ENCODE measurements at places on chromosomes 4 and X.

- DNase-seq = no peak
These were observed 49.4 kb downstream of the NSG1 start for GRCh38 chr4:4436244-4436823.

DNA sequence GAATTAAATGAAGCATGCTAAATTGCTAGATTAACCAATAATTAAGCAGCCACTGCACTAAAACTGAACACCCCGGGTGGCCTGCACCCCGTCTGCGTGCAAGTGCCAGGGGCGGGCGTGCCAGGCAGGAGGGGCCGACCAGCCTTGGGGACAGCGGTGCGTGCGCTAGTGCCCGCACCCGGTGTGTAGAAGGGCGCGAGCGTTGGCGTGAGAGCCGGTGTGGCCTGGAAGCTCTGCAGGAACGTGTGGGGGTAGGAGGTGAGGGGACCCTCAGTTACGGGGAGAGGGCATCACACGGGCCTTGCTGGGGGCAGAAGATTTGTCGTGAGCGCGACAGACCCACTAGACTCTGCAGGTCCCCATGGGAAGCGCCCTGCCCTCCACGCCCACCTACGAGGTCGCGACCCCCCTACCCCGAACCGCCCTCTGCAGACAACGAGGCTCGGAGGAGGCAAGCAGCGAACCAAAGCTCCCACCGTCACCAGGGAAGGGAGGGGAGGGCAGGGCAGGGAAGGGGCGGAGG is 105.8 kb downstream of the FAM53A start:
- DNase-seq = no peak

GRCh38 chrX:69503228-69503781 is 821 bp upstream of the NALF2 start:
- DNase-seq = no peak

DNA sequence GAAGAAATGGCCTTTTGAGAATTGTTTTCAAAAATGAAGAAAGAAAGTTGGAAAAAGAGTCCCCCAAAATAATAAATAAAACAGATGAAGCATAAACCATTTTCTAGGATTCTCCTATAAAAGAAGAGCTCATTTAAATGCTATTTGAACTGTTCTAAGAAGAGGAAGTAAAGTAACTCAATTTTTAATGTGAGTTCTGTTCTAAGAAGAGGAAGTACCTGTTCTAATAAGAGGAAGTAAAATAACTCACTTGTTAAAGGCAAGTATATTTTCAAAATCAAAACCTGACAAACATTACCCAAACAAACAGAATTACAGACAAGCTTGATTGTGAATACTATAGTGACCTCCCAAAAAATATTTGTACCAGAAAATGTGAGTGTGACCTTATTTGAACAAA is 1326.3 kb downstream of the C4orf33 start:
- no peak for DNase-seq

DNA sequence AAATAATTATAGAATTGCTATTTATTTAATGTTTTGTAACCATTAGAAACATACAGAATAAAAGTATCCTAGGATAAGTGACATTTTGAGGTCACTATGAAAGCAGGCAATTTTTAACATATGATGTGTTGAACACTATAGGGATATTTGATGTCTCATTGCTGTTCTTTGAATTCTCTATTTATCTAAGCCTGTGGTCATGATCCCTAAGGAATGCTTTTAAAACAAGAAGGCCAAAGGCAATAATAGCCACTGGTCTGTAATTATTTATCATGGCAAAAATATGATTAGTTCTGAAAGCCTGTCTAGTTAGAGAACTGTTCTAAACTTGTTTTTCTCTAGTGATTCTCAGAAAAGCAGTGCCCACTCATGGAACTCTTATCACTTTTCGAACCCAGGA is 186.6 kb downstream of the RPA4 start:
- DNase-seq = no peak

GRCh38 chr4:47031011-47031678 is at the start of gene GABRB1:
GABRB1 (plus strand) TSS chr4:47031567.
- peak; percentile 66 for DNase-seq

GRCh38 chrX:69107747-69108401 is 57.4 kb downstream of the PJA1 start:
- DNase-seq = no peak

GRCh38 chr4:118683513-118683912 is 1.7 kb upstream of the METTL14 start:
- DNase-seq = no peak

- no peak for DNase-seq
These were observed 24.1 kb downstream of the TMEM271 start for GRCh38 chr4:552019-552418.

- DNase-seq = no peak
These were observed 47.9 kb downstream of the TET2 start for GRCh38 chr4:105194328-105195231.

DNA sequence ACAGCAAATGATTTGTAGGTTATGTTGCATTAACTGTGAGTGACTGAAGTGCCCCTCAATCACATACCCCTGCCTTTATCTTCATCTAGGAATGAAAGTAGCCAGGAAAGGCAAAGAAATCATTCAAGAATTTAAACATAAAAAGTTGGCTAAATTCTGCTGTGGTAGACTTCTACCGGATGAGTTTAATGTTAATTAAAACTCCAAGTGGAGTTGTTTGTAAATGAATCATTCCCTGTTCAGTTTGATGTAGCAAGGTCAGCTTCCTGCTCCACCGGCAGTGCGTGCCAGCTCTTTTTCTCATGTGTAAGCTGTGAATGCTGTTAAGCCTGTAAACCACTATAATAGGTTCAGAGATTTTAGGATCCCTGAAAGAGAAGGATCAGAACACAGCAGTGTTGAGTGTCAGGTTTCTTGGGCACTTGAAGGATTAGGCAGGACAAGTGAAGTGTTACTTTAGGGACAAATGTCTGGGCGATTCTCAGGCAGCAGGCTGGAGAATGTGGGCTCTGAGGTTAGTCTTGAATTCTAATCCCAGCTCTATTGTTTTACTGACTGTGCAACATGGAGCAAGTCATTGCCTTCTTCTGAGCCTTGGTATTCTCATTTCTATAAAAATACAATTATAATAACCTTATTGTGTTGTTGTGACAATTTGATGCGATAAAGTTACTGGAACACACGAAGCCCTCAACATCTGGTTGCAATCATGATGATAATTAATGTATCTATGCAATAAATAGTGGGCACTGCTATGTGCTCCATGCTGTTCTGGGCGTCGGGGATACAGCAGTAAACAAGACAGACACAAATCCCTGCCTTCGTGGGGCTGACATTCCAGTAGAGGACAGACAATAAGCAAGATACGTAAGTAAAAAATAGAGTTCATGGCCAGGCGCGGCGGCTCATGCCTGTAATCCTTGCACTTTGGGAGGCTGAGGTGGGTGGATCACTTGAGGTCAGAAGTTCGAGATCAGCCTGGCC is 112.0 kb downstream of the SHROOM3 start:
- DNase-seq = peak; percentile 44

DNA sequence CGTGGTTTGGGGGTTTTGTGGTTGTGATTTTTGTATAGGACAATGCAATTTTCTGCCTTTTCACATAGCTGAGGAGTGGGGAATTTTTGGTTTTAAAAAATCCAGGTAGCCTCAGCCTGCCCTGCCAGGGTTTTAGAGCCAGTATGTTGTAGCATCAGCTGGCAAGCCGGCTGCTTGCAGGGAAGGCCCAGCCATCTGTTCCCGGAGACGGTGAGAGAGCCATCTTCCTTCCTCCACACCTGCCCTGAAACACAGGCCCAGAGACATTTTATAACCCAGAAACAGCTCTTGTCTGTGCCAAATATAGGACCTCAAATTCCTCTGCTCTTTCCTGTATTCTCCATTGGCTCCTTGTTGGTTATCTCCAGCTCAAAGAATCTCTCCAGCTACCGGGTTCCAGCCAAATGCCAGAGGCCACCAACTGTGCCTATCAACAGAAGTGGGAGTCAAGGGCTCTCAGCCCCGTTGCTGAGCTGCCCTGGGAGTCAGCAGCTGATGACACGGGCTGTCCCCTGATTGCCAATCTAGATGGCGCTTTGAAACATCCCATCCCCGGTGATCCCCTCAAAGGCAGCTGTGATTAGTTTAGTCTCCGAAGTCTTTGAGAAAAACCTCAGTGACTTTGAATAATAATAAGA is 595.2 kb downstream of the MID1IP1 start:
- no peak for DNase-seq

DNA sequence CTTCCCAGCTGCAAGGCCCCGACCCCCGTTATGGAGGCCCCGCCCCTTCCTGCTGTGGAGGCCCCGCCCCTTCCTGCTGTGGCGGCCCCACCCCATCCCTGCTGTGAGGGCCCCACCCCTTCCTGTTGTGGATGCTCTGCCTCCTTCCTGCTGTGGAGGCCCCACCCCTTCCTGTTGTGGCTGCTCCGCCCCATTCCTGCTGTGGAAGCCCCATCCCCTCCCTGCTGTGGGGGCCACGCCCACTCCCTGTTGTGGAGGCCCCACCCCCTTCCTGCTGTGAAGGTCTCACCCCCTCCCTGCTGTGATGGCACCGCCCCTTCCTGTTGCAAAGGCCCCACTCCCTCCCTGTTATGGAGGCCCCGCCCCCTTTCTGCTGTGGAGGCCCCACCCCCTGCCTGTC is 104.9 kb upstream of the PSAPL1 start:
- no peak for DNase-seq

GRCh38 chr4:102799816-102800215 is 27.5 kb downstream of the UBE2D3 start:
- DNase-seq = no peak

DNA sequence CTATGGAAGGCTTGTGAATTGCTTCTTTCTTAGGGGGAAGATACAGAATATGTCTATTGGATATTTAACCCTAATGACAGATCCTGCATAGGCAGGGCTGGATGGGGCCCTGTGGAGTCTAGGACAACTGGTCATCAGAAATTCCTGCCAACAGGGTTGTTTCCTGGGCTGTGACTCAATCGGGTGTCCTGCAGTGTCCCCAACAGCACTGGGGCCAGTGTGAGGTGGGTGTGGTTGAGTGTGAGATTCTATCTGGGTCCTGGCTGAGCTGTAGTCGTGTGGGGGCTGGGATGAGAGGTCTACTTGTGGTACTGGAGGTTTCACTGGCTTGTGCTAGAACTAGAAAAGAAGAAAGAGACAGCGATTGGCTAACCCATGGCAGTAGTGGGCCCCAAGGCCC is 87.3 kb upstream of the WDR1 start:
- no peak for DNase-seq

DNA sequence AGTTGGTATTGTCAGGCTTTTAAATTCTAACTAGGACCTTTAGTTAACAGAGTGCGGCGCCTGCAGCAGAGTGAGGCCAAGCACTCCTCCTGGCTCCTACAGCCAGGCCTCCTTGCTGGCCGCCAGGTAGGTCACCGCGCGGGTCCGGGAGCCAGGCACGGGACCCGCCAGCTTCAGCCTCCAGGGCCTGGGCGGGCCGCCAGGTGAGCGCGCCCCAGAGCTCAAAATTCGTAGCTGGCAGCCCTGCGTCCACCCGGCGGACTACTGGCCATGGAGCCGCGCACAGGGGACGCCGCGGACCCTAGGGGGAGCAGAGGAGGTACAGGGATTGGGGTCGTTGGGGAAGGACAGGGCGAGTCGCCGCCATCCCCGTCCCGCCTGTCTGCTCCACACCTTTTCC is at the start of gene MAGIX:
MAGIX (plus strand) TSS at position 139 of the 400 bp plus-strand sequence; CDS start at position 271, 132 bp downstream.
- peak; percentile 77 for DNase-seq

DNA sequence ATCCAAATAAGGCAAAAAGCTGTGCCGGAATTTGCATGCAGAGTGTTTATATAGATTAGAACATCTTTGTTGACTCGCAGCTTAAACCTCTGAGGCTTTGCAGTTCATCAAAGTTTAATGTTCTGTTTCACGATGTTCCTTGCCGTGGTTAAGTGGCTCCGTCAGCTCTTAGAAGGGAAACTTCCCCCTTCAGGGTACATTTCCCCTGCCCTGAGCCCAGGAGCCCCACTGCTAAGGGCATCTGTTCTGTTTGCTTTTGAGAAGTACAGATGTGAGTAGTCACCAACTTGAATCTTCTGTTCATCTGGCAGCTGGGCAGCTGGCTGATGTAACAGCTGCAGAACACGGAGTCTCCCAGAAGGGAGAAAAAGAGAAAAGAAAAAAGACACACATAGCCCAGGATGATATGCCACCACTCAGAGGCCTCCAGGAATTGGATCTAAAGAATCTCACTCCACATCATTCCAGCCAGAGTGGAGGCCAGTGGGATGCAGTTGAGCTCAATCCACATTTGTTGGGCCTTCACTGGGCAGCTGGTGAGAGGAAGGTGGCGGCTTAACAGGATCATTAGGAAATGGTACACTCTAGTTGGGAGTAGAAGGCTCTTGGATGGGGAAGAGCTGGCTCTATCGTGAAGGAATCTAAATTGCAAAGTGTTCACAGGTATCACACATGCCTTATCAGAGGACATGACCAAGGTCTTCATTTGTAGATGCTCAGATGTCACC is 178.7 kb upstream of the RBPJ start:
- peak; percentile 10 for DNase-seq

DNA sequence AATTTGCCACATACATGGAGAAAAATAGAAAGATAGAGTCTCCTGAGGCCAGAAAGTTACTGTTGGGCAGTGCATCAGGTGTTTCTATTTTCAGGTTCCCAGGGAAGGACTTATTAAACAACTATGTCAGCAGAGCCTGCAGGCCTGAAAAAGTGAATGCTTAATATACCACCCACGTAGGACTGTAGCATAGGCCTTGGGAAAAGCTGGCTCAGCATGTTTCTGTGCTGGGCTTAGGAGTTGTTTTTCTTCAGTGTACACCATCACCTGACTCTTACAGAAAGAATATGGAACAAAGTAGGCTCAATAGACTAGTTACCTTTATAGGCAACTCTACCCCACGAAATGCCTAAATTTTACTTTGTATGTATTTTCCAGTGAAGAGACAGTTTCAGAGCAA is 1385.9 kb downstream of the FAM133A start:
- no peak for DNase-seq

DNA sequence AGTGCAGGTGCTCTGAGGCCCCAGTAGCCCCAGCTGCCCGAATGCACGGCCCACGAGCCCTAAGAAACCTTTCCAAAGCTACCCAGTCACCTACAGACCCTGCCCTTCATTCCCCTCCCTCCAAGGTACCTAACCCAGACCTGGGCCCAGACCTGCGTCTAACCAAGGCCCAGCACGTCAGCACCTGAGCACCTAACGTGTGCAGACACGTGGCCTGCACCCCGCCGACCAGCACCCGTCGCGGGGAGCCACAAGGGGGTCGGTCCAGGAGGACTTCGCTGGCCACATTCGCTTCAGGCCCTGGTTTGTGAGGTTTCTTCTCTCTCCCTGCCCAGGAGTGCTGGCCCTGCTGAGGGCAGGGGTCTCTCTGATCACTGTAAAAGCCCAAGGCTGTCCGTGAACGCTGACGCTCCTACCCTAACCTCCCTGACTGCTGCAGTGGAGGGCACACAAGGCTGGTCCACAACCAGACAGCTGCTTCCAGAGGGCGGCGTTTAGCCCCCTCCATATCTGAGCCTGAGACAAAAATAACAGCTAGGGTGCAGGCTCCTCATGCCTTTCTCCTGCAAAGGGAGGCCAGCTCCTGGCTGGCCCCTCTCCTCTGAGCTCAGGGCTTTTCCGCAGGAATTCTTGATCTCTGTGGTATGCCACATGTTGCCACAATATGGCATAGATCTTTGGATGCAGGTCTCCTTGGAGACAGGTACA is 31.8 kb downstream of the WDR1 start:
- DNase-seq = no peak

DNA sequence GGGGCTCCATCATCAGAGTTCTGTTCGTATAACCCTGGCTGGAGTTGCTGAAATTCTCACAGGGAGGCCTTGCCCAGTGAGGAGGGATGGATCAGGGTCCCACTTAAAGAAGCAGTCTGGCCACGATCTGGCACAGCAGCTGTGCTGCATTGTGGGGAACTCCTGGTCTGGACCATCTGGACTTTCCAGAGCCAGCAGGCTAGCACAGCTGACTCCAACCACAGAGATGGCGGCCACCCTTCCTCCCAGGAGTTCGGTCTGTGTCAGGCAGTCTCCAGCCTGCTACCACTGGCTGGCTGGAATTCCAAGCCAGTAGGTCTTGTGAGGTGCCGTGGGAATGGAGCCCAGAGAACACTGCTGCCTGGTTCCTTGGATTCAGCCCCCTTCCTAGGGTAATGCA is 62.0 kb downstream of the SLAIN2 start:
- no peak for DNase-seq

Measured in body of pancreas (tissue), 4 donors.